ENCODE measurements at places on chromosomes 11 and 22.

GRCh38 chr11:92269021-92269420 lies 44.4 kb downstream of the FAT3 start:
- DNase-seq, result no peak

- DNase-seq, result no peak
These were observed 50.7 kb downstream of the NAV2 start for GRCh38 chr11:19763330-19763729.

- no peak for DNase-seq
These were observed 16.5 kb downstream of the PRPF19 start for GRCh38 chr11:60889869-60890311.

GRCh38 chr22:35589071-35589755 lies 27.9 kb downstream of the MB start:
- no peak for DNase-seq

- no peak for DNase-seq
These were observed 99.2 kb downstream of the PTPRJ start for GRCh38 chr11:48079596-48079995.

DNA sequence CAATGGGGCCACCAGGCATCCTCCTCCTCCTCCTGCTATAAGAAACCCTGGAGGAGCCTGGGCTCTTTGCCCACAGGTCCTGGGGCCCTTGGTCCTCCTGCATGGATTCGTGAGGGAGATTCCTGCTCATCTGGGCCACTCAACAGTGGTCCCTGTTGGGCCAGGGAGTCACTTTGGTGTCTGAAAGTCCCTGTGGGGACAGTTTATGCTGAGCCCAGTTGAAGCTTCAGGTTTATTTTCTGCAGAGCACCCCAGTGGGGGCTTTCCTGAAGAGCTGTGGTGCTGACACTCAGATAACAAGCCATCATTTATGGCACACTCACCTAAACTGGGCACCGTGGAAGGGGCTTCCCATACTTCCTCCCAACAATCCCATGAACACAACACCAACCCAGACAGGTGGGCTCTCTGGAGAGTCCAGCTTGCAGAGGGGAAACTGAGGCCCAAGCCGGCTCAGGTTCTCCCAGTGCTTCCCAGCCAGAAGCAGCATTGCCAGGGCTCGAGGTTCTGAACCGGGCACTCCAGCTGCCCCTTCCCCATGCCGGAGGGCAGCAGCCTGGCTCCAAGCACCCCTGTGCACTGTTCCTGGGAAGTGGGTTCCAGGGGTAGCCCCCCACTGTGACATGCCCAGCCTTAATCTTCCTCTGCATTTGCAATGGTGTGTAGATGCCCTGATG lies 91.3 kb downstream of the MYEOV start:
- no peak for DNase-seq

DNA sequence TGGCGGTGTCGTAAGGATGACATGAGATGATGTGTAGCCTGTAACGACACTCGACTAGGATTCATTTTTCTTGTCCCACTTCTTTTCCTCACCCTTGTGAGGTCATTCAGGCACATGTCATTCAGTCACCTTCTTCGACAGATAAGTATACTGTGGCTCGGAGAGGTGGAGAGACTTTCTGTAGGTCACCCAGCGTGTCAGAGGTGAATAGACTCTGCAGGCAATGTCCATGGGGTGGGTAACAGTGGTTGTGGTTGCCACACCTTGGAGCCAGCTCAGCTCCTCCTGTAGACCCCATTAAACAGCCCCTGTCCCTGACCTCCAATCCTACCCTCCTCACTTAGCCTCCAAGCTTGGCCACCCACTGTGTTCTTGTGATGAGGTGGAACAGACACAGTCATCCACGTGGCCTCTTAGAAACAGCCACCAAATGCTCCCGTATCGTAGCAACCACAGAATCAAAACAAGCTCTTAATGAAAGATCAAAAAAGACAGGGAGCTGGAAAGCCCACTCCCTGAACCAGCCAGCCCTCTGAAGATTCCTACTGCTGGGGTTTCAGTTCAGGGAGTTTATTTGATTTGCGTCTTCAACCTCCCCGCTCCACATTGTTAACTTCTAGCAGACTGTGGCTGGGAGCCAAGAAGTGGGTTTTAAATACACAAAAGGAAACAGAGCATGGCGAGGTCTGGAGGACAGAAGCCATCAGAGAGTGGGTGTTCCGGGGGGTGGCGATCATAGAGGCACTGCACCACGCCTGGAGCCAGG lies 89.0 kb upstream of the GRK3 start:
- no peak for DNase-seq

All from SHP77 treated with DMSO at 0.1 percent for 48 hours (cell line).